ENCODE measurements at places on chromosomes 4 and X.

GRCh38 chr4:145098675-145099037, 545 bp downstream of the ABCE1 start:
- peak; percentile 70 for DNase-seq

- DNase-seq = peak; percentile 19
These were observed 449.3 kb downstream of the RPA4 start for GRCh38 chrX:97332963-97333362.

GRCh38 chr4:11299016-11299415, 129.7 kb downstream of the HS3ST1 start:
- no peak for DNase-seq

DNA sequence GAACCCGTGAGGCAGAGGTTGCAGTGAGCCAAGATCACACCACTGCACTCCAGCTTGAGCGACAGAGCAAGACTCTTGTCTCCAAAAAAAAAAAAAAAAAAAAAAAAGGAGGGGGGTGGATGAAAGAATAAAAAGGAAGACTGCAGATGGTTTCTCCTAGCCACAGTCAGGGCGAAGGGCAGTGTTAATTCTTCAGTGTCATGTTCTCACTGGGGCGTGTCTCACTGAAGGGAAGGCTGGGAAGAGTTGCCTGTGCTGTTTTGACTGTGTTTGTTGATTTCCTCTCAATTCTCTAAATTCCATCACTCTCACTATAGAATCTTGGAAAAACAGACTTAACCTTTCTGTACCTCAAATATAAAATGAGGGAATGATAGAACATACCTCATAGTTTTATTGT, 71.6 kb upstream of the DHX15 start:
- peak; percentile 76 for DNase-seq

DNA sequence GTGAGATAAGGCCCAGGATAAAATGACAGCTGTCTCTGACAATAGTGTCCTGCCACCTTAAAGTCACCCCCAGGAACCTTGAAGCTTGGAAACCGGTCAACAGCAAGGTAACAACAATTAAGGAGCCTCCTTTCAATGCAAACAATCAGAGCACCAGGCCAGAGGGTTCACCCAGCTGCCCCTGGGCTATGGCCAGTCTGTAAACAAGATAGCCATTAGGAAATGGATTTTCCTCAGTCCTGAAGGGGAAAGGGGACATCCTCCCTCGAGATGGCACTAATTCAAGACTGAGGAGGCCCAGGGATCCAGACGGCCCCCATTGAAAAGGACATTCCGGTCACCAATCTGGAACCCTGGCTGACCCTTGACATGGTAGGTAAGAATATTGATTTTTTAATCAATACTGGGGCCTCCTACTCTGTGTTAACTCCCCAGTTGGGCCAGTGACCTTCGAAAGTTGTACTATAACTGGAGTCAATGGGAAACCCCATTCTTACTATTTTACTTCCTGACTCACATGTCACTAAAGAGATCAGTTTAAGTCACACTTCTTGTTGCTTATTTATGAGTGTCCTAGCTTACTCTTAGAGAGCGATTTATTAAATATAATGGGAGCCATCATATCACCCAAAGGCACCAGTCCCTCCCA, 61.7 kb upstream of the CT45A1 start:
- no peak for DNase-seq

- DNase-seq = no peak
These were observed 44.7 kb upstream of the BCOR start for GRCh38 chrX:40142417-40142816.

- DNase-seq = no peak
These were observed 433.0 kb downstream of the PPARGC1A start for GRCh38 chr4:23456864-23457263.

DNA sequence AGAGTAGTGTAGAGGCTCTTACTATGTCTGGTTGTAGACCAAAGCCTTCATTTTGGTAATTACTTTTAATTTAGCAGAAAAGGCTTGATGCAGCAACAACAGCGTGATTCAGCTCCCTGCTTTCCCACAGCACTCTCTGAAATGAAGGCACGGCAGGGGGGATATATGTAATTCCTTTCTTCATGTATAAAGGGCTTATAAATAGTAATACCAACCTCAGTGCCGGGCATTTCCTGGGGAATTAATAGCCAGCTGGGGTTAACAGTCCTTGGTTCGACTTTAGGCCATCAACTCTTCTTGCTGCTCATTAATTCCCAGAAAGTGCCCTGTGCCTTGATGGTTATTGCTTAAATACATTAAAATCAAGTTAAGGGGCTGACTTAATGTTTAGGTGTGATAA, 669.0 kb downstream of the ZNF674 start:
- DNase-seq = no peak

GRCh38 chr4:112860830-112861690, 188.4 kb upstream of the ANK2 start:
- DNase-seq = no peak

DNA sequence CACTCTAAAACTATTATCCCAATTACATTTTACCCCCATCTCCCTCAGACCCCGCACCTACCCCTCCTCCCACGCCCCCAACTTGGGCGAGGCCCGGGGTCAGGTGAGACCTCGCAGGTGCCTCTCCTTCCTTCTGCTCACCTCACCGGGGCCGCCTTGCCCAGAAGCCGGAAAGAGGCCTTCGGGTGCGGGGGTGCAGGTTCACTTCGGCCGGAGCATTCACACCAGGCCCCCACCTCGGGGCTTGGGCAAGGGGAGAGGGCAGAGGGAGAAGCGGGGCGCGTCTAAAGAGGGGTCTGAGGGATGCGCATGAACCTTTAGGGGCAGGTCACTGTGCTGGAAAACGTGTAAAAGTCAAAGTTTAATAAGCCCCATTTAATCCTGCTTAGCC, 427 bp downstream of the ZNF182 start:
- DNase-seq = no peak

DNA sequence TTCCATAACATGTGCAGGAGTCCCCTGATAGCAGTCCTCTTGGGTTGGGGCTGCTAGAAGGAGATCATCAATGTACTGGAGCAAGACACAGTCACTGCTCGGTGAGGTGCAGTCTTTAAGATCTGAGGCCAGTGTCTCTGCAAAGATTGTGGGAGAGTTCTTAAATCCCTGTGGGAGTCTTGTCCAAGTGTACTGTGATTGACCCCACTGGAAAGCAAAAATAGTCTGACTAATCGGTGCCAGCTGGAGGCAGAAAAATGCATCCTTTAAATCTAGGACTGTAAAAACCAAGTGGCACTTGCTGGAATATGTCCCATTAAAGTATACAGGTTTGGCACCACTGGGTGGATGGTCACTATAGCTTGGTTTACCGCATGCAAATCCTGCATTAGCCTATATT, 31.1 kb downstream of the SULT1E1 start:
- no peak for DNase-seq

DNA sequence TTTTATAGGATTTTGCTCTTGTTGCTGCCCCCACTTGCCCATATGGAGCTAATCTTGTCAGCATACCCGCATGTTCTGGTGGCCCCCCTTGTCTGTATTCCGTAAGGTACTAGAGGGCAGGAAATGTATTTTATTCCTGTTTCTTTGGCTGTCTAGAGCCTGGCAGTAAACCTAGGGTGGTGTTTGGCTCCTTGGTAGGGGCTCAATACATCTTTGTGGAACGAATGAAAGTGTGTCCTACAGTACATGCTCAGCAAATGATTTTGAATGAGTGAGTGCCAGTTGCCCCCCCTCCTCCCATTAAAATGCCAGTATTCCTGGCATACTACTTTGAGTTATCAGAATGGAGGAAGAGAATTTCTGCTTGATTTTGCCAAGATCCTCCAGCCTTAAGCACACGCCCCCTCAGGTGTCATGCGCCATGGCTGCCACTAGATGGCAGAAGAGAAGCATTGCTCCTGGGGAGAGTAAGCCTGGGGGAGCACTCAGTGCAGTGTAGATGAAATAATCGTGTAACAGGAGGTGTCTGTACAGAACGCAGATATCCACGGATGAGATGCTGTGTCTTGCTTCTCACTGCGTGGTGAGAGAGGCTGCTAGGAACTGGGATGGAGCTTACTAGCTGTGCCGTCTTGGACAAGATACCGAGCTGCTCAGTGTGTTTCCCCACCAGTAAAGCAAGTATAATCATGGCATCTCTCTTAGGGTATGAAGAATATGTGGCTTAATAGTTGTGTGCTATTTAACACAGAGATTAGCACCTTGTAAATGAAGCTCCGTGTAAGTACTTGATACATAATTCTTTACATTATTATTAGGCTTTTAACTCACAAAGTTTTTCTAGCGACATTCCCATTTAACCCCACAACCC, 17.2 kb upstream of the RNF212 start:
- peak; percentile 63 for DNase-seq

GRCh38 chr4:114015444-114015899, 36.0 kb upstream of the ARSJ start:
- DNase-seq = peak; percentile 88

DNA sequence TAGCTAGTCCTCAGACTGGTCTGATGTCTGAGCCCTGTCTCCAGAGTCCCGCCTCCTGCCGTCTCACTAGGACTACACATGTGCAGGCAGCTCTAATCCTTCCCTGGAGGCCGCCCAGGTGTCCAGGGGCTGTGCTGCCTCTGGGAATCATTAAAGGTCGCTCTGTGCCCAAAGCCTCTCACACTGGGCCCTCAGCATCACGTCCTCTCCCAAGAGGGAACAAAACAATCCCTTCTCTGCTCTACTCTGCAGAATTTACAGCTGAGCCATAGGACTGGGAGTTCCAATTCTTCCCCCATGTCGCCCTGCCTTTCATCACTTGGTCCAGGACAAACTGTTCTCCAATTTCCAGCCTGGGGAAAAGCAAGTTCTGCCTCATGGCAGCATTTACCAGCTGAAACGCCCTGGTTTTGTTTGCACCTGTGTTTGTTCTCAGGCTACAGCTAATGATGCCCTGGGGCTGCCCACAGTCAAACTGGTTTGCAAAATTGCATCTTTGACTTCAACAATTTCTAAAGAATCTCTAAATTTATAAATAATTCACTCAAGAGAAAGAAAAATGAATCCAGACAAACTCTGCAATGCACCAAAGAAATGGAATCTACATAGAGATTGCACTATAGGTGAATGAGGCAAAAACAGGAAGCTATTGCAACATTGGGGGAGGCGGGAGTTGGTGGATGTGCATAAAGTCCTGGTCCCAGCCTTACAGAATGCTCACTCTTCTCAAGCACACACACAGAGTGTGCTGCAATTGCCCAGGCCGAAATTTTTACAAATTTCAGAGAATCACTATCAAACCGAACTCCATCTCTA, 7.2 kb upstream of the MRFAP1 start:
- no peak for DNase-seq

DNA sequence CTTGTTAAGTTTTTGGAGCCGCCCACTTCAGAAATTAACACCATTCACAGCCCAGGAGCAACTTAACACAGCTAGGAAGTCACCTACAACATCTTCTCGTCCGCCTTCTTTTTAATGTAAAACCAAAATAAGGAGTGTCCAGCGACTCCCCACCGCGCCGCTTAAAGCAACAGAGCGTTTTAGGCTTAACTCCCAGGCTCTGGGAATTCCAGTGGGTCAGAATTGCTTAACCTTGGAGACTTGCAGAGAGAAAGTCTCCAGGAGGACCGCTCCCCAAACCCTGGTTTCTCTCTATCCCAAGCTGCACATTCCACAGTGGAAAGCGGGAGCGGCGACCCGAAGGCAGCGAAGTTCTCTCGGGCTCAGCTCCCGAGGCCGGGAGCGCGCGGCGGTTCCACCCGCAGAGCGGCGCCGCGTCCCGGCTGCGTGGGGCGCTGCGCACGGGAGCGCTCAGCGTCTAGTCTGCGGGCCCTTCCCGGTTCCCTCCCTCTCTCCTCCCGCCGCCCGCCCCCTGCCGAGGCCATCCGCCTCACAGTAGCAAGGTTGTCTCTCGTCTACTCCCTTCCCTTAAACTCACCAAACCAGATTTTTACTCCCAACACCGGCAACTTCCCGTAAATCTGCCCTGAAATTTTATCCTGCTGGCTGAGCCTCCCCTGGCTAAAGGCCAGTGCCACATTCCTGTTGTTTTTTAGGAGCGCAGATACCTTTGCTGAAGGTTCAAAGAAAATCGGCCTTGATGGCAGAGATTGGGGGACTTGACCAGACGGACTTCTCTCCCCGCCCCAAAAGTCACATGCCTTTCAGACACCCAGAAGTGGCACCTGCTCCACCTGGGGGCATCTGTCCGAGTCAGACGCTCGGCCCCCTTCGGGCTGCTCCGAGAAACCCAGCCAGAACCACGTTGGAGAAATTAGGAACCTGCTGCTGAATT, at the start of gene RBM47:
RBM47 (minus strand) TSS at position 464 of the 934 bp plus-strand sequence. CDS start 190,971 bp downstream, outside the sequence.
- DNase-seq = peak; percentile 71

GRCh38 chr4:6199422-6199921, 877 bp downstream of the JAKMIP1 start:
- DNase-seq = no peak

- DNase-seq = no peak
These were observed 984.1 kb upstream of the GRID2 start for GRCh38 chr4:91319556-91320268.

GRCh38 chr4:185039508-185040273, 21.4 kb downstream of the HELT start:
- peak; percentile 46 for DNase-seq

DNA sequence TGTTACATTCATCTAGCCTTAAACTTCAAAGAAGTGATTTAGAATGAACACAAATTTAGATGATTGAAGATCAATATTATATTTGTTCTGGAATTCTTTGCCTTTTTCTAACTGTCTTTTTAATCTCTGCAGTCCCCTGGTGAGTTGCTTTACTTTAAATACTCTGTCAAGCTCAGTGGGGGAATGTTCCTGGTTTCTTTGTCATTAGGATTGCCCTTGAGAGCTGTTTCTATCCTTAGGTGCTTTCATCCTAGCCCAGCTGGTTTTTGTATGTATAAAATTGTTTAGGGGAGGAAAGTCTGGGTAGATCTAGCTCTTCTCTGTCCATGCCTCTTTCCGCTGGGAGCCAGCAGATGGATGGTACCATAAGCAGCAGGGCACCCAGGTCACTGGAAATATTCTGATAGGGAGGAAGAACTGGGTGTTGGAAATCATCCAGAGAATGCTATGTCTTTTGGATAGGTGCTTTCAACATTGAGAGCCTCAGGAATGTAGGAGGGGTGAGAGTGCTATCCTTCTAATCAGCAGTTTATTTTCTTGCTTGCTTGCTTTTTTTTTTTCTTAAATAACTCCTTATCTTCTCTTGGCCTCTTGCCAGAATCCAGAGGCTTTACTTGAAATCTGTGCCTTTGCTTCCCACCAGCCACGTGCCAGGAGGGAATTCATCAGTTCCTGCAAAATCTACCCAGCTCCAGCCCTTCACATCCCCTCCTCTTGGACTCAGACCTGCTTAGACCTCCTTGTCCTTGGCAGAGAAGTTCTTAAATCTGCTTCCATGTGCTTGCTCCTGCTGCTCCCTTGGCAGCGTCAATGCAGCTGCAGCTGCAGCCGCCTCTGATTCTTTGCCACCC, 215.3 kb upstream of the ANXA3 start:
- DNase-seq = no peak

DNA sequence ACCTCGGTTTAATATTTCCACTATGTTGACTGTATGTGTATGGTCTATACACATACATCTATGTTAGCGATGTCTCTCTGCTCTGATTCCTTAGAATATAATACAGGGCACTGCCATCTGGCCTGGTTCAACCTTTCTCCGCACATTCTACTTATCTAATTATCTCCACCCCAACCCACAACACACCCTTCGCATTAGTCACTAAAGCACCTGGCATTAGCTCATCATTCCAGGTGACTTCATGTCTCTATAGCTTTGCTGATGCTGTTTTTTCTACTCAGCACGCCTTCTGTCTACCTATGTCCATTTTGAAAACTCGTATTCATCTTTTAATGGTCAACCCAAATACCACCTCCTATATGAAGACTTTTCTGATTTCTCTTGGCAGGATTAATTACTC, 425.2 kb upstream of the RASGEF1B start:
- DNase-seq = no peak

- DNase-seq = no peak
These were observed 70.8 kb downstream of the STIM2 start for GRCh38 chr4:26931451-26931850.
